ENCODE measurements at places on chromosomes 6 and 20.

GRCh38 chr6:40962241-40962640, 76.8 kb downstream of the UNC5CL start:
- DNase-seq: peak; percentile 45

DNA sequence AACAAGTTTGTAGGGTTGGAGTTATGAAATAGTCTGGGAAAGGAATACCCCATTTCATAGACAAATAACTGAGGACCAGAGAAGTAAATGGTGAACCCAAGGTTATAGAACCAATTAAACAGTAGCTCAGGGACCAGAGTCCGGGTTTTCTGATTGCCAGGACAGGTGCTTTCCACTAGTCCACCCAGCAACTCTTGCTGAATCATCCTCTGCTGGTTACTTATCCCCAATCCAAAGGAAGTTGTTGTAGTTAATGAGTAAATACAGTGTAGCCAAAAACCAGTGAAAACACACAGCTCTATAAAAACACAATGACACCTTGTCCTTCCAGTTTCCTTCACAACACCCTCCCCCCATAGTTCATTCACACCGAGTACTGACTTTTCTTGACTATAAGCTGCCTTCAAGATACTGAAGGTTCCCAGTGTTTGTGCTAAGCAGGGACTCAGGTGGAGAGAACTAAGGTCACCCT, 766 bp upstream of the TINAG start:
- DNase-seq: no peak

- DNase-seq: no peak
Measured at GRCh38 chr6:6346427-6347023, 26.1 kb upstream of the F13A1 start.

- DNase-seq: no peak
Measured at GRCh38 chr6:14720411-14721102, 525.3 kb upstream of the JARID2 start.

DNA sequence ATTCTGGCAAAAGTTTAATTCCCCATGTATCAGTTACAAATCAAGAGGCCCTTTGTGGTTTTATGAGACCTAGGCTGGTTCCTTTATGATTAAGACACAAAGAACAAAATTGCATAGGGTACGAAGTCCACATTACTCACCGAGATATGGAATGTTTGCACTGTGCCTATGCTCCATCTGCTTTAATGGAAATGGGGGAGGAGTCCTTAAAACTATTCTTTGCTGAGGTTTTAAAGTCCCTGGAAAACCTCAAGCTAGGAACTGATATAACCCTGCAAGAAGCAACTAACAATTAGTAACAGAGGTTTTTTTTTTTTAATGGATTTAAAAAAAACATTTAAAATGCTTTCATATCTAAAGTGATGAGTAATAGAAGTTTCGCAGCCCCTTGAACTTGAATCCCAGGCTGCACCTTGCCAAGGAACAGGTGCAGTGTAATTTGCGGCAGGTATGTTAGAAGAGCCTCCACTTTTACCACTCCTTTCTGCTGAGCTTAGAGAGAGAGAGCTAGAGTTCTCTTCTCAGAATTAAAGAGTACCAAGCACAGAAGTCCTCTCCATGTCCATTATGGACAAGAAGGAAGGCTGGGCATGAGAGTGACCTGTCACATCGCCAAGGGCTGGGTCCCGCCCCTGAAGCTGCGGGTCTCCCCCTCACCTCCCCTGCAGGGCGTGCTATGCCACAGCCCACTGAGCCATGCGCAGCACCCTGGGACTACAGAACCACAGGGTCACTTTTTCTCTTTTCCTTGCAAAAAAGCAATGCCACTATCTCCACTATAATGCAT, 2.3 kb downstream of the SERPINB1 start:
- no peak for DNase-seq

DNA sequence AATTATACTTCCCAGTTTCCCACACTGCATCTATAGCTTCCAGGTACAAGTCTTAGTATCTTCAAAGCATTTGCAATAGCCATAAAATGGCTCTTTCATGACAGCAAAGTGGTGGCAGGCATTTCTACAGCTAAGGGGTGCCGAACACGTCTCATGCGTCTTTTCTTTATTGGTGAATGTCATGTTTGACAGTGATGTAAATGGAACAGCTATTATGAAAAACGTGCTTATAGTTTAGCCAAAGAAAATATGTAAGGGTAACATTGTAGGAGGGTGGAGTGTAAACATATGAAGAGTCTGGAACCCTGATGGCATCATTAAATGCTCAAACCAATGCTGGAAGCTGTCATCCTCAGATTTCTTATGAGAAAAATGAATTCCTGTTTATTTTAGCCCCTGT, 37.9 kb downstream of the COL11A2 start:
- no peak for DNase-seq

DNA sequence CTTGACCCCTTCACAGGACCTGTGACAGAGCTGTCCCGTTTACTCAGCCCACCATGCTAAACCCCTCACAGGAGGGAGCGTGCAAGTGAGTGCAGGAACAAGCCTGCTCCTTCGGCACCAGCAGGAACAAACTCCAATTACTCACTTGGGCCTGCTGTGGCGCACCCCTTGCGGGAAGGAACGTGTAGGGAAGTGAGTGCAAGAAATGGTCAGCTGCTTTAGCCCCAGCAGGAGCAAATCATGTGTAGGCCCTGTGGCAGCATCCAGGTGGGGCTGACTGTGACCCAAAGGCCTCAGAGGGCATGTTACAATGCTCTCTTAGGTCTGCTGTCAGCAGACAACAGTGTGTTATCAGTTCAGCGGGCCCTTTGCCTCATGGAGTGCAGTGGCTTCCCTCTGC, 574.4 kb downstream of the PRKN start:
- no peak for DNase-seq

DNA sequence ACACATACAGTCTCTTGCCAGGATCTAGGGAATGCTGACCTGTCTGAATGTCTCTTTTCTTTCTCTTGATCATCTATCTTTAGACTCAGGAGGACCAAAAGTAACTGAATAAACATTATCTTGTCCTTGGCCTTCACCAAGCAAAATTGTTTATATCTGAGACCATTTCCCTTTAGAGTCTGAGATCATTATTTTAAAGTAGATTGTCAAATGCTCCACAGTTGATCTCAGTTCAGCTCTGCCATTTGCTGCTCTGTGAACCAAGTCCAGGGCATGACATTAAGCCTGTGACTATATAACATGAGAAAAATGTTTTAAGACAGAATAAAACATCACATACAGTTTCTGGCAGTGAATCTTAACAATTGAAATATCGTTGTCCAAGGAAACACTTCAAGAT, 148.3 kb upstream of the NRSN1 start:
- no peak for DNase-seq

- no peak for DNase-seq
Measured at GRCh38 chr6:144278659-144279314, 6.3 kb upstream of the UTRN start.

DNA sequence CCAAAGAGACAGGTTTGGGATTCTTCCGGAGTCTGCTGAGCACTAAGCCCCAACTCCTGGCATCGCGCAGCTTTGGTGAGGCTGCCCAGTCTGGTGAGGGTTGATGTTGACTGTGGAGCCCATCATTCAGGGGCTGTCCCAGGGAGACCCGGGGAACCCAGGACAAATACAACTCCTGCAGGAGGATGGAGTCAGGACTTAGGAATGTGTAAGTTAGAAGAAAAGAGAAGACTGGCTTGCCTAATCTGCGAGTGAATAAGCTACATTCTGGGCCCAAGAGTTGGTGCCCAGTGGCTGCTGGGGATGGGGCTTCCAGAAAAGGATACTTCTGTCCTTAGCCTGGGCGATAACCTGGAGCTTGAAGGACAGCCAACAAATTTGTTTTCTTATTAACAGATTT, 47.9 kb downstream of the STK35 start:
- no peak for DNase-seq

DNA sequence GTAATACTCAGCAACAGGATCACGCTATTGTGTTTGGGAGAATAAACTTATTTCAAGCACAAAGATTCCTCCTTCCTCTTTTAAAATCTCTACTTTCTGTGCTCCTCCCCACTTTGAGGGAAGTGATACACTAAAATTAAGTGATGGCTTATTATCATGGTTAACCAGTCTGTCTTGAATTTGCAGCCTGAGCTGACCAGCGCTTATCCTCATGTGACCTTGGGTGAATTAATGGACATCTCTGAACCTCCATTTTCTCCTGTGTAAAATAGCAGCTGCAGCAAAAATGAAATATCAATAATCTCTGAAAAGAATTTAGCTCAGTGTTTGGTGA, 222.6 kb downstream of the BCAS1 start:
- no peak for DNase-seq

DNA sequence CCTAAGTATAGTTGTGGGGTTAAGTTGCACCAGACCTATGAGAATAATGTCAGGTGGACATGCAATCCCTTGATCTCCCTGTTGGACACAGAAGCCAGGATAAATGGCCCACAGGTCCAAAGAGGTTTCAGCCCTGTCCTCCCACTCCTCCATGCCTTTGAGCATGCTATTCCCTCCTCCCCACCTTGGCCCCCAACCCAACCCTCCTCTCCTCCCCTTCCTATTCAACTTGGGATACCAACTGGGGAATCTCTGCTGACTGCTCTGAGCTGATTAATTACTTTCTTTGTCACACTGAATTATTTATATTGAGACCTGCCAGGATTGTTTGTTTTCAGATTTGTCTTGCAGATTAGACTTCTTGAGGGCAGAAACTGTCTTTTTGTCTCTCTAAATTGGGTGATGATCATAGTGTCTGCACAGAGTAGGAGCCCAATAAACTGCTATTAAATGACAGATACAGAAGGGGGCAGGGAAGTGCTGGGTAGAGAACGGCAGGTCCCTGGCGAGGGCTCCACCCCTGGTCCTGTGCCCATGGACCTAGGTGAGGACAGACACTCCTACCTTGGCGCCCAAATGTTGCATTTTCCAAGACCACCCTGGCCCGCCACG, 120.9 kb downstream of the UNC5CL start:
- no peak for DNase-seq

GRCh38 chr6:87922947-87923330, 124.7 kb upstream of the SPACA1 start:
- DNase-seq: peak; percentile 55

DNA sequence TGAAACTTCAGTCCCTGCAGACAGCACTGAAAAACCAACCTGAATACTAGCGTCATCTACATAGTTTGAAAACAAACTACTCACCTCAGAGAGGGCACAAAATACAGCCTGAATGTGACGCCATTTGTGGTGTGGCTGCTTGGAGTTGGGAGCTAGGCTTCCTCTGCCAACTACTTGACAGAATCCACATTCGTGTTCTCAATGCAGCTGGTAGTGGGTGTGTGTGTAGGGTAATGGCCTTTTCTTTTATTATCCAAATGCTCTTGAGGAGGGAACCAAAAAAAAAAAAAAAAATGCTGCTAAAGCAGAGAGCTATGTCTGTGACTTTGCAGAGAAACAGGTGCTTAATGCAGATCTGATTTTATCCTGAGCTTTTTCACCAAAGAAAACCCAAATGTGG, 207.8 kb downstream of the OTOR start:
- no peak for DNase-seq

DNA sequence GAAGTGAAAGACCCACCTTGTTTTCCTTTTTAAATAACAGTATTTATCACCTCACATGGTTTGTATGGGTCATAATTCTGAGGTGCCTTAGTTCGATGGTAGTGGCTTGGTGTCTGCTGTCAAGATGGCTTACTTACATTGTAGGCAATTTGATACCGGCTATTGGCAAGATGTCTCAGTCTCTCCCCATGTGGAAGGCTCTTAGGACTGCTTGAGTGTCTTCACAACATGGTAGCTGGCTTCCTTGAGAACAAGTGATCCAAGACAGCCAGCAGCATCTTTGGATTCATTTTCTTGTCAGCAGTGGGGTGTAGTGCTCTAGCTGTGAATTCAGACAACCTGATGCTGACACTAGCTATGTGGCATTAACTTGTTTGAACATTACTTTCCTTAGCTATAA, 70.1 kb downstream of the CBFA2T2 start:
- no peak for DNase-seq

GRCh38 chr6:157982563-157983405, 1.1 kb downstream of the SYNJ2 start:
- DNase-seq: no peak

GRCh38 chr20:47785311-47785853, at the start of gene SULF2:
Gene SULF2, minus strand, starts transcription at chr20:47785481. Its CDS starts 28,118 bp downstream, at chr20:47757363.
- DNase-seq: peak; percentile 63

- no peak for DNase-seq
Measured at GRCh38 chr20:52261792-52262191, 70.2 kb upstream of the ZFP64 start.

DNA sequence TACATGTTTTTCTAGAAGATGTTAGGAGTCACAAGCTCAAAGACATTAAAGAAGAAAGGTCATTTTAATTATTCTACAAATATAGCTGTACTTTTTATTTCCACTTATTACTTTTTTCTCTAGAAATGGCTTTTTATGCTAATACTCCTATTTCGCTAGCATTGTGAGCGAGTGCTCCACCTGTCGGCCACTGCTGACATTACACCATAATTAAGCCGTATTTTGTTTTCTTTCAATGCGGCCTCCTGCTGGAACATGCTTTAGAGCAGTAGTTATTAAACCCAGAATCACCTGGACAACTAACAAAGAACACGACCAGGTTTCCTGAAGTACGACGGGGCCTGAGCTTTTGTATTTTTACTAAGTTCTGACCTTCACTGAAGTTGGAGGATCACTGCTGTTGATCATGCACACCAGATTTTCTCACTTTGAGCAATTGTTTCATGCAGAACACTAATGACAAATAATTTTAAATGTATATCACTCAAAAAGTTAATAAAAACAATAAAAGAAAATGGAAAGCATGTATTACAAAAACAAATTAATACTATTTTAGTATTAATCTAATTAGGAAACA, 74.1 kb upstream of the PAK5 start:
- DNase-seq: peak; percentile 28

DNA sequence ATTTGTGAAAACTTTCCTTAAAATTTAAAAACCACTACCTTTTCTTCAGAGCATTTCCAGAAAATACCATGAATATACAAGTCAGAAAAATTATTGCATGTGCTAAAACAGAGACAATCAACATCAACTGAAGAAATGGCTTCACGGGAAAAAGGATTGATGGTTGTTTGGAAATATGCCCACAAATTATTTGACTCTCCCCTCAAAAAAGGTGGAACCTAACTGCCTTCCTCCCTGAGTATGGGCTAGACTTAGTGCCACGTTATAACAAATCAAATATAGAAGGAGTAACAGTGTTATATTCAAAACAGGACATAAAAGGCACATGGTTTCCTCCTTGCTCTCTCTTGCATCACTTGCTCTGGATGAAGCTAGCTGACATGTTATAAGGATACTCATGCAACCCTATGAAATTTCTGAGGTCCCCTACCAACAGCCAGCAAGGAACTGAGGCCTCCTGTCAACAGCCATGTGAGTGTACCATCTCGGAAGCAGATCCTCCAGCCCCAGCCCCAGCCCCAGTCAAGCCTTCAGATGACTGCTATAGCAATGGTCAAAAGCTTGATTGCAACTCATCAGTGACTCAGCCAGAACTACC, 8.4 kb downstream of the BTBD9 start:
- DNase-seq: no peak

DNA sequence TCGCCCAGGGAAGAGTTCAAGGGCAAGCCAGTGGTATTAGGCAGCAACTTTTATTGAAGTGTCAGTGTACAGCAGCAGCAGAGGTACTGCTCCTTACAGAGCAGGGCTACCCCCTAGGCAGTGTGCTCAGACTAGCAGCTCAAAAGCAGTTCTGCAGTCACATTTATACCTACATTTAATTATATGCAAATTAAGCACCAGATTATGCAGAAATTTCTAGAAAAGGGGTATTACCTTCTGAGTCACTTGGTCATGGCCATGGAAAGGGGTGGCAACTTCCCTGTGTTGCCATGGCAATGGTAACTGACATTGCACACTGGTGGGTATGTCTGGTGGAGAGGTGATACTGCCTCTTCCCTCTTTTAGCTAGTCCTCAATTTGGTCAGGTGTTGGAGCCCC, 2.1 kb upstream of the ZKSCAN4 start:
- DNase-seq: no peak
